ENCODE measurements at places on chromosomes 3 and 15.

DNA sequence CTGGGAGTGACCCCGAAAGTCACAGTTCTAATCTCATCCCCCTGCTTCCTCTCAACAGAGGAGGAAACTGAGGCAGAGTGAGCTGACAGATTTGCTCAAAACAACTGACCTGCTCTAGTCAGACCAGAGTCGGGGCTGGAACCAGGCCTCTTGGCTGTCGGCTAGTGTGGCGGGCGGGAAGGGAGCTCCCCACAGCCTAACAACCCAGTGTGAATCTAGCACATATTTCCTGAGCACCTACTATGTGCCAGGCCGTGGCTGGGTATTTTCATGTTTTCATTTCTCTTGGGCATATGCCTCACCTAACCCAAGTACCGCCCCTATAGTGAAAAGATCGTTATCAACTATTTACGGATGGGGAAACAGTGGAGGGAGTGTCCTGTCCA, 27.2 kb downstream of the GRIP2 start:
- no peak for DNase-seq

- no peak for DNase-seq
Measured at GRCh38 chr3:194985031-194985578, 285.9 kb downstream of the XXYLT1 start.

DNA sequence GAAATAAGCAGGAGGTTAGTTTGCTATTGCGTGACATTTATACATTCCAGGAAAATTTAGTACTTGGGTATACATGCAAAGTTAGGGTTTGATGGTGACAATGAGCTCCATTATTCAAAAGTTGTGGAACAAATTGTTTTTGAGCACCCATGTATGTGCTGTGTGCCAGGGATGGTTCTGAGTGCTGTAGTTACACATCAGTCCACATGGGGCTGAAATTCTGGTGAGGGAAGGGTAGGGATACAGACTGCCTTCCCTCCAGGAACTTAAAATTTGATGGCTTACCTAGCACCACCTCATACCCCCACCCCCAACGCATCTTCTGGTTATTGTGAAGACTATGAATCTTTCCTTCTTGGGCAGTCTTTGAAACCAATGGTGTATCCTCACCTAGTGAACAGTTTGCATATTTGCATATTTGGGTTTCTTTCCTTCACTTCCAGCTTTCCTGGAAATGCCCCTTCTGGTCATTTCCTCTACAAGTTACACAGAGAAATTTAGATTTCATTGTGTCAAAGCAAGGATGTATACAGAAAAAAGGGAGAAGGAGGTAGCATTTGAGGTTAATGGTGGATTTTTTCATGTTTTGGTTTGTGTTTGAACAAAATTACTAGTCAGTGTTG, 222.0 kb upstream of the IL12A start:
- DNase-seq = no peak

DNA sequence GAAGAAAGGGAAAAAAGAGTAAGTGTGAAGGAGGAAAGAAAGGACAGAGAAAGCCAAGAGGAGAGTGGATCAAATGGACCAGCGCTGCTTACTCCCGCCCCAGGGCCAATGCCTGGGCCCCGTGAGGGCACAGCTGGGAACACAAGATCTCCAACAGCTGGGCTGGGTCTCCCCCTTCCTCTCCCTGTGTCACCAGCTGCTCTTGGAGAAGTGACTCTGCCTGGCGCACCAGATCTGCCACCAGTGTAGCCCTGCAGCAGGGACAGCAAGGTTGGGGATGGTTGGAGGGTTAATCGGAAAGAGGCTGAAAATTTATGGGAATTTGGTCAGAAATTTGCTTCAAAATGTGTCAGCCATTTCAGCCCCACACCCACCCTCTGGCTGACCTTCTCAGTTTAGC, 8.4 kb downstream of the CDAN1 start:
- no peak for DNase-seq

DNA sequence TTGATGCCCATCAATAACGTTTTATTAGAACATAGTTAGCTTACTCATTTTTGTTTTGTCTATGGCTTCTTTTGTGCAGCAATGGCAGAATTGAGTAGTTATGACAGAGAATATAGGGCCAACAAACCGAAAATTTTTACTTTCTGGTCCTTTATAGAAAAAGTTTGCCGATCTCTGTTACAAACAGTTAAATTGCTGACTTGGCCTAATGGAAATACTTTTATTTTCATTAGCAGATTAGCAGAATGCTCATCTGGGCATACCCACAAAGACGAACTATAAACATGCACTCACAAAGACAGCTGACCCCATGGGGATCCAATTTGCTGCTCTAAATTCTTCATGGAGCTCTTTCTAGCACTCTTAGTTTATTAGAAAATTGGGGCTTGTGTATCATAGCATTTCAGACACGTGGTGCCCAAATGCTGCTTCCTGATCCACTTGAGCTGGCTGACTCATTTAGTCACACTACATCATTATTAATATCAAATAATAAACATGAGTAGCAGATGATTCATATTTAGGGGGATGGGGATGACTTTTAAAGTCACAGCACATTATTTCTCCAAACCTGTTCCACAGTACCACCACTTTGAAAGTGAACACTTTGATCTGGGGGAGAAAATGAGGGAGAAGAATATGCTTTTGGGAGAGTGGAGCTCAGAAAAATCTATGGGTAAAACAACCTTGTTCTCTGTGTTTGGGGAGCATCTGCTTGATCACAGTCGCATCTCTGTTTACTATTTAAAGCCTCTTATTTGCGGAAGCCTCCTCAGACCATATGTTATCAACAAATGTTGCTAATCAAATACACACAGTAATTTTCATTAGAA, 228.1 kb upstream of the FEZF2 start:
- DNase-seq = no peak

- DNase-seq = no peak
Measured at GRCh38 chr3:109570408-109570807, 233.1 kb upstream of the DPPA4 start.

- DNase-seq = no peak
Measured at GRCh38 chr3:11641683-11642430, 1.9 kb downstream of the VGLL4 start.

GRCh38 chr3:63613561-63613960, 38.9 kb upstream of the SNTN start:
- no peak for DNase-seq

DNA sequence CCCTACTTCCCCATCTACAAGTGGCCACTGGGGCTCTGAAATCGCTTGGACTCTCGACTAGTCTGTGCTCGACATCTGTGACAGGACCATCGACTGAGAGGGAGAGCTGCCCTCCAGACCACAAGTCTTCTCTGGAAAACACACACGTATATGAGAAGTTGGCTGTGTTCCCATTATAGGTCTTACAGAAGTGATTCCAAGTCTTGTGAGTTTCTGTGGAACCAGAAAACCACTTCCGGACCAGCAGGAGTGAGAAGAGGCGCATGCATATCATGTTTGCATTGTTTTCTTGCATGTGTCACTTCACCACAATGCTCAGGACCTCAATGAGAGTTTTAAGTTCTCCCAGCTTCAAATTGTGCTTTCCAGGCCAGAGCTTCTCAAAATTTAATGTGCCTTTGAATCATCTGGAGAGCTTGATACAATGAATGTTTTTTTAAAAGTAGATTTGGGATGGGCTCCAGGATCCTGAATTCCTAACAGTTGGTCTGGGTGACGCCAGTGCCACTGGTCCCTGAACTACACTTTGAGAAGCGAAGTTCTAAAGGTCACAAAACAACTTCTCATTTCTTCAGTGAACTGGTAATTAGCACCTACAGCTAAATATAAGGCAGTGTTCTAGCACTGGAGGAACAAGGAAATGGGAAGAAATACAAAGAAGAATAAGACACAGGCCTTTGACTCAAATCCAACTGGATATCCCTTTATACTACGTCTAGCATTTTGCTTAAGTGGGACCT, 15.7 kb downstream of the LIPC start:
- no peak for DNase-seq

DNA sequence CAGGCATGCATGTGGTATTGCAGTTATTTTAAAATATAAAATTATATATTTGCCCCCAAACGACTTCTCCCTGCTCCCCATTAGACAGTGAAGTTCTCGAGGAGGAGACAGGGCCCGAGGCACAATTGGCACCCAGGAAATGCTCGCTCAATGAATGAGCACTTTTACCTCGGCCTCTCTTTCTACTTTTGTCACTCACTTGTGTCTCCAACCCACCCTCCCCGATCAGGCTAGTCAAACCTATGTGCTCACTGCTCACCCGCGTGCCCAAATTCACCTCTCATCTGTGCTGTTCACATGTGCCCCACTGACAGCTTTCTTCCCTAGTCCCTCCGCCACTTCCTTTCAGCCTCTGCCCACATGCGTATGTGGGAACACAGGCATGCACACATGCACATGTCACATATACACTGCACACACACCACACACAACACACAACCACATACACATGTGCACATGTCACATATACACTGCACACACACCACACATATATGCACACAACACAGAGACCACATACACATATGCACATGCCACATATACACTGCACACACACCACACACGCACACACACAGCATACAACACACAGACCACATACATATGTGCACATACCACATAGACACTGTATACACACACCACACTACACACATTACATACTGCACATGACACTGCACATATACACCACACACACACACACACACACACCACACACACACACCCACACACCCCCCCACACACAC, 46.3 kb upstream of the DLG1 start:
- no peak for DNase-seq

DNA sequence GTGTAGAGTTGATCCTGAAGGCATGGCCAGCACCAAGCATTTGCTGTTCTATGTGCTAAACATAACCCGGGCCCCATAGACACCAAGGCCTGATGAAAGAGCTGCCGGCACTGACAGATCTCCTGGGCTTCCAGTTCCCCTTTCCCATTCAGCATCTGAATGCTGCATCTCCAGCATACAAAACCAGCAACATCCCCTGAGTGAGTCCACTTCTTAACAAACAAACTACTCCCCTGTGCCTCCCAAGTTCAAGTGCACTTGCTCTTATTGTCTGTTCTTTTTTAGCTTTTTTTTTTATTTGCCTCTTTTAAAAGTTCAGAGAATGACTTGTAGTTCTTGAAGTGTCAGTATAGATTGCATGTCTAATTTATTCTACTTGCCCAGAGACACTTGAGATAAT, 156.0 kb downstream of the EDEM1 start:
- DNase-seq = no peak

GRCh38 chr3:107525644-107526305, 3.0 kb downstream of the BBX start:
- DNase-seq = no peak

- no peak for DNase-seq
Measured at GRCh38 chr3:58346368-58346767, 13.7 kb downstream of the PXK start.

- no peak for DNase-seq
Measured at GRCh38 chr3:141243271-141243707, 11.7 kb downstream of the PXYLP1 start.

DNA sequence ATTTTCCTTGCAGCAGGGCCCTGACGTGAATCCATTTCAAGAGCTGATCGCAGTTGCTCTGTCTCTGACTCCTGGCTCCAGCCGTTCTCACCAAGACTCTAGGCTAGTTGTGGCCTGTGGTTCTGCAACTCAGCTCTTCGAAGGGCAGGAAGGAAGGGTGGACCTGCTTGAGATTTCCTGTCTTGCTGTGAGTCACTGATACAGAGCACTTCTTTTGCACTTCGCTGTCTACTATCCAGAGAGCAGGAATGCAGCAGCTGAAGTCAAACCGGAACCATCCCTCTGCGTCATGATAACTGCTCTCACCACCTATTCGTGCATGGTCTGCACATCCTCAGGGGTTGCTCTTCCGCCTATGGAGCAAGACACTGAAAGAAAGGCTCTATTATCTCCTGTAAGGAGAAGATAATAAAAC, 59.7 kb downstream of the RAP2B start:
- DNase-seq = no peak

- no peak for DNase-seq
Measured at GRCh38 chr3:11495948-11496557, 147.7 kb downstream of the VGLL4 start.

DNA sequence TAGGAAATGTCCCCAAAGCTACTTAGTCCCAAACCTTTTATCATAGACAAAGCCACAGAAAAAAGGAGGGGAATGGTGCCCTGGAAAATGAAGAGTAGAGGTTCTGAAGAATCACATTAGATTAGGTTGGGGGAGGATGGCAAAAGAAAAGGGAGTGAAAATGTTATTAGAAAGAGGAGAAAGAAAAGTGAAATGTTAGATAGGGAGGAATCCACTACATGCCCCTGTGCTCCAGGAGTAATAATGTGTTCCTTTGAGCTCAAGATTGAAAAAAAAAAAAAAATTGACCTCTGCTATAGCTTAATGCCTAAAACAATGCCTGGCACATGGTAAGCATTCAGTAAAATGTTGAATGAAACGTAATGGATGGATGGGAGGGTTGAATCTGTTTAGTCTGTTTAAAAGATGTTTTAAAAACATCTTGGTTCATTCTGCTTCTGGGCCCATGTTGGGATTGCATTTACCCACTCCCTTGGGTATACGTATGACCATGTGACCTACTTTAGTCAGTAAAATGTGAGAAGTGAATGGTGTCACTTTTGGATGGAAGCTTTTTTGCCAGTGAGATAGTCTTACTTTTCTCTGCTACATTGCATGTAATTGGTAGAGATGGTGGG, 19.0 kb downstream of the MAPK6 start:
- DNase-seq = no peak

DNA sequence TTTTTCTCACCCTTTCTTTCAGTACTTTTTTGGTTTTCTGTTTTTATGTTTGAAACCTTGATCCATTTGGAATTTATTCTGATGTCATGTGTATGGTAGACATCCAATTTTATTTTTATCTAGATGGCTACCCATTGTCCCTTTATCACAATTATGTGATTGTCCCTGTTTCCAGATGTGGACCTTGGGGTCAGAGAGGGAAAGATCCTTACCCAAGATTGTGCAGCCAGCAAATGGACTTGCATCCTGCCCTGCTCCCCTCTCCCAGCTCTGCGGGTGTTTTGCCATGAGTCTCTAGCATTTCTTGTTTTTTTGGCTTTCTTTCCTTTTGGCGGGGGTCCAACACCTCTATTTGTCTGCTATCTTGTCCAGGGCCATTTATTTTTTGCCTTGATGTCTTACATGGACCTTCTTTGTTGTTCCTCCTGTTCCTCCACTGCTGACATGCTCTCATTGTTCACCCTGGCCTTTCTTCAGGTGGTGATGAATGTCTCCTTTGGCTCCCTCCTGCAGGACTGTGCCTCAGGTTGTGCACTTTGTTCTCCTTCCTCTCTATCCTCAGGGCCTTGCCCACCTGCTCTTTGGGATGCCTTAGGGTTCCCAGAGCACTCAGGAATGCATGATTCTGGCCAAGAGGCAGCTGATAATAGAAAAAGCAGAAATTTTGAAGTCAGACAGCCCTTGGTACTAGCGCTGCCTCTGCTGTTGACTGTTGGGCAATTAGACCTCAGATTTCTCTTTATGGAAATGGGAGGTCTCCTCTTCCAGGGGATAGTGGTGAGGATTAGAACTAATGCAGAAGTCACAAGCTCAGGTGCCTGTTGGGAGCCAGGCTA, 84.3 kb downstream of the EEFSEC start:
- no peak for DNase-seq

- no peak for DNase-seq
Measured at GRCh38 chr3:28624084-28624483, 275.5 kb upstream of the AZI2 start.

GRCh38 chr3:59180006-59180405, 130.2 kb upstream of the CFAP20DC start:
- DNase-seq = no peak
